Hematopoietic multipotent progenitor cell (in vitro differentiated cells): ENCODE measurements at places on chromosomes 5 and 9.

- no peak for DNase-seq
Observed at GRCh38 chr9:114273461-114273881, 49.4 kb upstream of the ORM1 start.

- DNase-seq: peak; percentile 41
Observed at GRCh38 chr5:115296124-115297022, at the start of gene CCDC112. CCDC112 (minus strand) TSS chr5:115296654; CDS start chr5:115296543, 111 bp downstream.

- no peak for DNase-seq
Observed at GRCh38 chr5:115343855-115344254, 47.4 kb upstream of the CCDC112 start.

DNA sequence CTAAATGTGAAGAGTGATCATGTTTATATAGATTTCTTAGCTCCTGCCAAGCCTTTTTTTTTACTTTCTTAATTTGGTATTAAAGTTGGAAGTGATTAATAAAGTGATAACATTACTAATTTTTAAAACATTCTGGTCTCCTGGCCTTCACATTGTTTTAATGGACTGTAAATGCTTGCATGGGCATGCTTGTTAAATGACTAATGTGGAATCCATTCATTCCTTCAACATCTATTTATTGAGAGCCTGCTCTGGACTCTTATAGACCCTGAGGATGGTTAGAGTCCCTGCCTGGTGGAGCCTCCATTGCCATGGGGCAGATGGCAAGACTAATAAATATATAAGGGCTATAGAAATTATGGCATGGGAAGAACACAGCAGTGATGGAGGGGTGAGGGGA lies 103.5 kb downstream of the NTRK2 start:
- no peak for DNase-seq

DNA sequence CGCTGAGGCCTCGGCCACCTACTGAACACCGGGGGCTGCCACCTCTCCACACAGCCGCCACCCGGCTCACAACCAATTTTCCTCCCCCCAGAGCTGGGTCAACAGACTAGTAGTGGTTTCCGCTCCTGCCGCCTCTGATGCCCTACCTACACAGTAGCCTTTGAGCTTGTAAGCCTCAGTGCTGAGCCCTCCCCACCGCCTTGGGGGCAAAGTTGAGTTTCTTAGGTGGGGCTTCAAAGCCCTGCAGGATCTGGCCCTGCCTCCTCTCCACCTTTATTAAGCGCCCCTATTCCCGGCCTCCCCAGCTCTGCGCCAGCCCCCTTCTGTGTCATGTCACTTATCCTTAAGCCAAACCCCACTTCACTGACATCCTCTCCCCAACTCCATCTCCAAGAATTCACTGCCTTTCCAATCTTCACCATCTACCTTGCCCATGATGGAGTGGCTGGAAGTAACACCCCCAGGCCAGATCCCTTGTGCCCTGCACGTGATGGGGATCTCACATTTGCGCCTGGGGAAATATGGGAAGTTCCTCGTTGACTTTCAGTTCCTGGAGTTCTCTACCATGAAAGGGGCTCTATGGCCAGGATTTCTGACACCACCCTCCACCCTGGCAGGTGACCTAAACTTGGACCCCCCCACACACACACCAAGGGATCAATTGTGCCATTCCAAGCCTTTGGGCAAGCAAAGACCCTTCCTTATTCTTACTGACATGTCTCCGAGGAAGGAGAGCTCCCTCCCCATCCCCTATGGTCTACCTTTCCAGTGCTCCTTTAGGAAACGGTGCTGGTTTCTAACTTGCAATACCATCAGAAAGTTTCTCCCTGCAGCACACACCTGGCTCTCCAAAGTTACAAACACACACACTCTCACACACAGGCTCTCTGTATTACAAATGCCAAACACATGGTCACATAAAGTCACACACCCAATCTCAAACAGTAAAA lies 2.7 kb upstream of the CNTFR start:
- no peak for DNase-seq

DNA sequence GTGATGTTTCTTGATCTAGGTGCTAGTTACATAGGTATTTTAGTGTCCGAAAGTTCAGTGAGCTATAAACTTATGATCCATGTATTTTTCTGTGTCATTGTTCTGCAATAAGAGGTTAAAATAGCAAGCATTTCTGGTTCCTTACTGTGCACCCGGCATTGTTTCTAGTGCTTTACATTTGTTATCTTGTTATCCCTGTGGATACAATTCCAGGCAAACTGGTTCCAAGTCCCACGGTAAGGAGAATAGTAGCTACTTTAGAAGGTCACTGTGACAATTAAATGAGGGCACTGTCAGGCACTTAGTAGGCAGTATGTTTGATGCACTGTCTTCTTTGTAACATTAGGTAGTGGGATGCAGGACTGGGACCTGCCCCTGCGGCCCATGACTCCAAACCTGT lies 9.0 kb downstream of the FUBP3 start:
- DNase-seq: no peak

DNA sequence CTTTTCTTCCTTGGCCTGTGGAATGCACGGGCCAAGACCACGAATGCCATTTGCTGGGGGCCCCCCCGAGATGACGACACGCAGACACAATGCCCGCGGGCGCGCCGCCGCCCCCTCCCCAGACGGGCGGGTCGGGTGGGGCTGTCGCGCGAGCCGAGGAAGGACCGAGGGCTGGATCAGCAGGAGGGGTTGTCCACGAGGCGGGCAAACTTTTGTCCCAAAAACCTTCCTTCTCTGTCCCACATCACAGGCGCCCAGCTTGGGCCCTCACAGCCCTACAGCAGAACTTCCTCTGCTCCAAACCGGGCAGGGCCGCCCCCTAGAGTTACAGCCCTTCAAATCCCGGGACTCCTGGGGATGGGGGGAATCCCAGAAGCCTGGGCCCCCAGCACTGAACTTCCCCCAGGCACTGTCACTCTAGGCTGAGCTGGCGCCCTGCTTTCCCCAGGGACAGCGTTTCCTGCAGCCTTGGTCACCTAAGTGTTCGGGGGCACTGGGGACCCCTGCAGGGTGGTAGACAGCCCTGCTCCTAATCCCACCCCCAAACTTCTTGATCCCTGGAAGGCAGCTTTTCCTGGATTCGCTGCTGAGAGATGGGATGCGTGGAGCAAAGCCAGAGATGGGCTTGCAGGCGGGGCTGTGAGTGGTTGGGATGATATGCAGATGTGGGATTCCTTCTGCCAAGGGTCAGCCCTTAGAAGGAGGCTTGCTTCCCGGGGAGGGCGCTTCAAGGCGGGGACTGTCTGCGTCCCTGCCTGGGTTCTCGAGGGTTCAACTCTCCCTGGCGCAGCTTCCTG lies 980 bp downstream of the COL5A1 start:
- no peak for DNase-seq
